Caki2 (cell line): ENCODE measurements at places on chromosomes 7 and 10.

- DNase-seq: no peak
These were observed 4.5 kb upstream of the CHST15 start for GRCh38 chr10:124097883-124098282.

- DNase-seq: no peak
These were observed 228.9 kb upstream of the ETV1 start for GRCh38 chr7:14218338-14218737.

GRCh38 chr7:138565071-138565450, 105.0 kb downstream of the TRIM24 start:
- DNase-seq: no peak

DNA sequence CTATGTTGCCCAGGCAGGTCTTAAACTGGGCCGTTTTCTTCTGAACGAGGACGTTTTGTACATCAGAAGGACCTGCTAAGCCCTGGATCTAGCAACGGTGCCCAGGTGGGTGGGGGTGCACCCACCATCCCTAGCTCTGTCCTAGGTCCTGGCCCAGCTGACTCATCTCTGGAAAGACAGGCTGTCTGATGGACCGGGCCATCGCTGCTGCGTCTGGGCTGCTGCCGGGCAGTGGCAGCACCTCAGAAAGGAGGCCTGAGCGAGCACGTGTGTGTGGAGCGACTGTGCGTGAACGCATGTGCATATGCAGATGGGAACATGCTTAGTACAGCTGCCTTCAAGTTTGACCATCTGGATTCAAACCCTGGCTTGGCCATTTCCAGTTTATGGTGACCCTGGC, 7.3 kb upstream of the ELFN1 start:
- DNase-seq: no peak

DNA sequence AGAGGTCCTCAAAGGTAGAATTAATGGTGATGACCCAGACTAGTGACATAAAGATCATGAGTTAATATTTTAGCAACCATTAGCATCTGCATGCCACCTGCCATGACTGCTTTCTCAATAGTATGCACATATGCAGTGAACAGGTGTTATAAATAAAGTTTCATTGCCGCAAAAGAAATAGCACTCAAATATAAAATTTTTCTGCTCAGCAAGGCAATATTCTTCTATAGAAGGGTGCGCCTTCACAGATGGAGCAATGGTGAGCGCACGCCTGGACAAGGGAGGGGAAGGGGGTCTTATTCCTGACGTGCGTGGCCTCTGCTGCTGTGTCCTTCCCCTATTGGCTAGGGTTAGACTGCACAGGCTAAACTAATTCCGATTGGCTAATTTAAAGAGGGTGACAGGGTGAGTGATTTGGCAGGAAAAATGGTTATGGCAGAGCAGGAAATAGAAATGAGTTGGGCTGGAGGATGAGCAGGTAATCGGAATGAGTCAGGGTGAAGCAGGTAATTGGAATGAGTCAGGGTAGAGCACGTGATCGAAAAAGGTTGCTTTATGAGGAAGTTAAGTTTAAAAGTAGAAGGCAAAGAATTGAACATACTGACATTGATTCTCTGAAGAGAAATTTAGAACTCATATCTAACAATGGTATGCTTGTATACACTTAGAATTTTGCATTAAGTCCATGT, 24.7 kb upstream of the TRIM24 start:
- DNase-seq: no peak

- DNase-seq: peak; percentile 53
These were observed 4.2 kb downstream of the AHR start for GRCh38 chr7:17302575-17303142.

- DNase-seq: no peak
These were observed 57.9 kb upstream of the BAMBI start for GRCh38 chr10:28619455-28619854.

DNA sequence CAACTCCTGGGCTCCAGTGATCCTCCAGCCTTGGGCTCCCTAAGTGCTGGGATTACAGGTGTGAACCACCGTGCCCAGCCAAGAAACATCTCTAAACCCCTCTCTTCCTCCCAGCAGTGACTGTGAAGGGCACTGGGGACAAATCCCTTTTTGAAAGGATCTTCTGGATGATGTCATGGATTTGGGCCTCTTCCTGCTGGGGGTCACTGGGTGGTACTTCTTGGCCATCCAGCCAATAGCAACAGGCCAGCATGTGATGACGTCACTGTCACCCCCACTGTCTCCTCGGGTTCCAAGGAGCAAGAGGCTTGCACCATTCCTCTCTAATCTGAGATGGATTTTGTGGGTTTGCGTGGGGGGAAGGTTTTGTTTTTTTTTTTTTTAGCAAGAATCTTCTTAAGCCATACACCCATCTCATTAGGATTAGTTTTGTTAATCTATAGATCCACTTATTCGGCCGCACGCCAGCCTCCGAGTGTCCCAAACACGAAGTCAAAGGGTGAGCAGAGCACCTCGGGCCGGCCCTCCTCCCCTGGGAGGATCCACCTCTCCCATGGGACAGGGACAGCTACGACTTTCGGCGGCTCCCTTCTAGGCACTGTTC, 29.4 kb upstream of the TNRC18 start:
- no peak for DNase-seq
